Stimulated activated CD8-positive, alpha-beta memory T cell treated with anti-CD3 and anti-CD28 coated beads, Interleukin-7, amount 100 ng/mL, for 48 hours (primary cell): ENCODE measurements at places on chromosomes 5 and 9.

GRCh38 chr5:141529002-141529401 lies 40.1 kb downstream of the PCDHGC5 start:
- DNase-seq = no peak

DNA sequence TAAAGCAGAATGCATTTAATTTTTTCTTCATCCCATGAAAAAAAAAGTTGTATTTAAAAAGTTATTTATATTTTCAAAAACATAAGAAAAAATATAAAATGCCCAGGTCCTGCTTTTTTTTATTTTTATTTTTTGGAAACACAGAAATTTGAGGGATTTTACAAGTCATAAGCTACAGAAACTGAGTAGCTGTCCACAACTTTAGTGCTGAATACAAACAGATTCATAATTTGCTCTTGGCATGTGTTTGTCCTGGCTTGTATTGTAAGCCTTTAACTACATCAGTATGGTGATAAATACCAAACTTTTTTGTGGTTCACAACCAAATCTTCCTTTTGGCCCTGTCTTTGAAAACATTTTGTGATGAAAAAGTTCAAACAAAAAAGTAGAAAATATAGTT lies 7.5 kb upstream of the PLCXD3 start:
- no peak for DNase-seq

DNA sequence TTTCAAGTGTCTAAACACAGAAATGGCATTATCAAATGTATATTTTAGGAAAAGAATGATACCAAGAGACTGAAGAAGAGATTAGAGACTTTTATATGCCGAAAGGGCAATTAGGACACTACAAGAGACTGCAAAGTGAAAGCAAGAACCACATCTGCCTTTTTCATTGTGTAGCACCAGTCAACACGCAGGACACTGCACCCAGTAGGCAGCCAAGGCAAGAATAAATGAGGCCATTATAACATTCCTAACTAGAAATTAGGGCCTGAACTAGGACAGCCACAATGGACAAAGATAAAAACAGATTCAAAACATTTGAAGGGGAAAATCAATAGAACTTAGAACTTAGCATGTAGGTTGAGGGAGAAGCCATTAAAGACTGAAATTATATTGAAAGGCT lies 10.8 kb downstream of the CETN3 start:
- DNase-seq = no peak

- no peak for DNase-seq
Measured at GRCh38 chr5:68010740-68011139, 204.8 kb upstream of the PIK3R1 start.

GRCh38 chr5:95884017-95884325 lies 61.4 kb upstream of the GLRX start:
- DNase-seq = no peak

GRCh38 chr9:136564379-136564988 lies 18.6 kb upstream of the NOTCH1 start:
- no peak for DNase-seq

- no peak for DNase-seq
Measured at GRCh38 chr5:68385936-68386335, 170.4 kb downstream of the PIK3R1 start.

GRCh38 chr5:33726422-33727165 lies 165.2 kb downstream of the ADAMTS12 start:
- DNase-seq = no peak

DNA sequence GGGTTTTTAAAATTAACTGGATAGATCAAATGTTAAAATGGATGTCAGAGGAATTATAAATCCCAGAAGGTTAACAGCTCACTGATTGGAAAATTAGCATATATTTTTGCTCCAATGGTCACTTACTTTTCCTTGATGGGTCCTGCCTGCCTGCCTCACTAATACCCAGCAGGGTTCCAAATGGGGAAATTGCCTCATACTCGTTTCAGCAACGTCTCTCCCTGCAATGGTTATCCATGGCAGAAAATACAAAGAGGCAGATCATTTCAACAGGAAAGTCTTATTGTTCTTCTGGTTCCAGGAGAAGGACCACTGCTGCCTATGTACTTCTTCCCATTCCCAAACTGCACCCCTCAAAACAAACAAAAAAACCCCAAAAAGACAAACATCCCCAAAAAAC lies 71.3 kb downstream of the ERP44 start:
- DNase-seq = no peak

DNA sequence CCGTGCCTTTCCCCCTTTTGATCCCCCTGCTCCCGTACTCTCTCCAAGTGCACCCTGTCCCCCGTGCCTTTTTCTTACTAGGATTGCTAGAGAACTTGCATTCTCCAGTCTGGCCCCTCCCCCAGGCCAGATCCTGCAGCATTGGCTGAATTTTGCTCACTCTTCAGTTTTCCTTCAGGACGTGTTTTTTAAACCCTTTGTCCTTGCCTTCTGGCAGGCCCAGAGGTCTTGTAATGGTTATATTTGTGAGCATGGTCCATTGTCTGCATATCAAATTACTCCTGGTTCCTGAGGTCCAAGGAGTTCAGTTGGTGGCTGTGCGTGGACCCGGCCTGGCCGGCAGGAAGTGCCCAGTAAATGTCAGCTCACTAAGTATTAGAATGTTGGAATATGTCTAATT lies 606 bp downstream of the TBC1D13 start:
- DNase-seq = no peak
